ENCODE measurements at places on chromosomes 4 and X.

DNA sequence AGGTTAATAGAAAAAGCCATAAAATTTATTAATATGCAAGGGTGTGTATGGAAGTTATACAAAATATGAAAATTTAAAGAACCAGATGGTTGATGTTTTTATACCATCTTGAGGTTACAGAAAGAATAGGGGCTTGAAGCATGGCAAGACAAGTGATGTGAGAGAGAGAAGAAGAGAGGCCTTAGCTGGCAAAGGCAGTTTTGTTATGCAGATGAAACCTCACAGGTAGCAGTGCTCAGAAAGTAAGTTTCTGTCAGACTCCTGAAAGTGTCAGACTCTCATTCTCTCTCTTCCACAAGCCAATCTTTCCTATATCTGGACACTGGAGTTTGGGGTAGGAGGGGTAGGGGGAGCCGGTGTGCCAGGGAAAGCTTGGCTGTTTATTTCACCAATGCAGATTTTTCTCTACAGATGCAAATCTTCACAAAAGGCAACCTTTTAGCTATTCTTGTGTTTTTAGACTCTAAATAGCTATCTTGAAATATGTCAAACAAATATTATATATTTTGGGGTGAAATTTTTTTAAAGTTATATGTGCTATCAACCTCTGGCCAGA lies 124.5 kb downstream of the CFAP299 start:
- DNase-seq, result no peak

DNA sequence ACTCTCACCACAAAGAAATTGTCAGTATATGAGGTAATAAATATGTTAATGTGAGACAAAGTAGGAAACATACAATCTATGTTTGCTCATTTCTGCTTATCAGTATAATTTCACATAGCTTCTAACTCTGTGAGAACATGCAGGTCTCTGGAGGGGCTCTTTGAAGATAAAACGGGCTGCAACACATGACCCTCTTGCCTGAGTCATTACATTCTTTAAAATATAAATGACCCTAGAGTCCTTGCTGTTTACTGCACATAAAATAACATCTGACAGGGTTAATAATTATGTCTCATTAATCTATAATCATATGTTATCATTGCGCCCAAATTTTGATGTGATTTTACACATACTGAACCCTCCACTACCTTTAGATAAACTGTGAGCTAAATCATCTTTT lies 681.5 kb downstream of the ARAP2 start:
- DNase-seq, result no peak

- no peak for DNase-seq
Observed at GRCh38 chr4:26356081-26356501, 35.3 kb downstream of the RBPJ start.

DNA sequence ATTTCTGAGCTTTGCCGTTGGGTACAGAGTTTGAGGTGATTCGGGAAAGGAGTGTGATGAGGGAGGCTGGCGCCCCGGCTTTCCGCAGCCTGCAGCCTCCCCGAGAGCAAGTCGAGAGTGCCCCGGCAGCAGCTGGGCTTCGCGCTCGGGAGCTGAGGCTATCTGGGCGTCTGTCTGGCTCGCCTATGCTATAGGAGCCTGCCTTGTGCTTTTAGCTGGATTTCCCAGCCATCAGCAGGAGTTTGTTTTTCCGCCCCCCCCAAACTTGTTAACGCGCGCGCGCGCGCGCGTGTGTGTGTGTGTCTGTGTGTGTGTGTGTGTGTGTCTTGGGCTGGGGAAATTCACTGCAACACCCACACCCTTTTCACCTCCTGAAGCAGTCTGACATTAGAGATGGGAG lies 765 bp upstream of the DGKK start:
- DNase-seq, result no peak

DNA sequence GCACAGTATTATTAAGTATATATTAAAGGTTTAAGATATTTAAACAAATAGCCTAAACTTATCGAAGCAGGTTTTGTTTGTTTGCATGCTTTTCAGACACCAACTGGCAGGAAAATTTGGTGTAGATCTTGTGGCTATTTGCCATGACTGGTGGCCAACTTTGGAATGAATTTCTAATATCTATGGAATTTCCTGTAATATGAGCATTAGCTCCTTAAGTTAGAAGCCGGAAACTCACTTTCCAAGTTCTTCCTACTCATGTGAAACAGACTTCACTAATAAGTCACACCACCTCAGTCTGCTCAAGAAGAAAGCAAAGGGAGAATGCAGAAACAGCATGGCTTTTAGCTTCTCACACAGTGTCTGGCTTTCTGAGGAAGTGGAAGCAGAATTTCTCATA lies 563.9 kb downstream of the GRXCR1 start:
- DNase-seq, result no peak

Measured in NCI-H510A treated with DMSO at 0.1 percent for 48 hours (cell line).